A549 treated with GW870086 at 1 μM for 4 hours (cell line): ENCODE measurements at places on chromosomes 11 and 22. TPM values are rescaled to one million over a fixed set of nuclear protein-coding genes. Genes with fewer than 3 reads are reported as not detected.

The KCNK4 gene
- total RNA-seq = 0.10 TPM in 1 of 5 replicates, not detected in the others

The PIK3C2A gene
- total RNA-seq = 8.7 to 19.8 TPM (median 15.4 TPM) in 5 replicates

The HIKESHI gene
- 38.5 to 43.6 TPM (median 40.7 TPM) in 5 replicates for total RNA-seq

The SCYL1 gene
- total RNA-seq = 46.9 to 64.2 TPM (median 62.2 TPM) in 5 replicates

The SLC7A4 gene
- total RNA-seq = not detected in 5 replicates

The MMP13 gene
- not detected in 5 replicates for total RNA-seq

The CERK gene
- total RNA-seq = 23.1 to 26.5 TPM (median 24.0 TPM) in 5 replicates

The C22orf42 gene
- not detected in 5 replicates for total RNA-seq

The TRIM49D2 gene
- 0.19 to 0.23 TPM in 2 of 5 replicates, not detected in the others for total RNA-seq

The BLID gene
- 0.16 to 0.17 TPM in 2 of 5 replicates, not detected in the others for total RNA-seq

The PANX1 gene
- 24.3 to 30.1 TPM (median 27.7 TPM) in 5 replicates for total RNA-seq

The SCARF2 gene
- 0.71 to 1.6 TPM (median 0.97 TPM) in 5 replicates for total RNA-seq

The SNX32 gene
- total RNA-seq = 0.05 to 0.08 TPM (median 0.07 TPM) in 3 of 5 replicates, not detected in the others

The OR52J3 gene
- total RNA-seq = not detected in 5 replicates

The TMPRSS13 gene
- not detected in 5 replicates for total RNA-seq

The SERGEF gene
- total RNA-seq = 15.5 to 19.8 TPM (median 17.0 TPM) in 5 replicates
